ENCODE measurements at places on chromosomes 2 and 18.

GRCh38 chr18:9673296-9674251 lies 34.5 kb upstream of the RAB31 start:
- no peak for DNase-seq

- no peak for DNase-seq
Measured at GRCh38 chr2:208274748-208275147, 8.7 kb downstream of the PIKFYVE start.

GRCh38 chr2:113124984-113125855 lies 2.2 kb upstream of the IL1RN start:
- no peak for DNase-seq

- DNase-seq: no peak
Measured at GRCh38 chr2:18176679-18177215, 298.3 kb downstream of the KCNS3 start.

DNA sequence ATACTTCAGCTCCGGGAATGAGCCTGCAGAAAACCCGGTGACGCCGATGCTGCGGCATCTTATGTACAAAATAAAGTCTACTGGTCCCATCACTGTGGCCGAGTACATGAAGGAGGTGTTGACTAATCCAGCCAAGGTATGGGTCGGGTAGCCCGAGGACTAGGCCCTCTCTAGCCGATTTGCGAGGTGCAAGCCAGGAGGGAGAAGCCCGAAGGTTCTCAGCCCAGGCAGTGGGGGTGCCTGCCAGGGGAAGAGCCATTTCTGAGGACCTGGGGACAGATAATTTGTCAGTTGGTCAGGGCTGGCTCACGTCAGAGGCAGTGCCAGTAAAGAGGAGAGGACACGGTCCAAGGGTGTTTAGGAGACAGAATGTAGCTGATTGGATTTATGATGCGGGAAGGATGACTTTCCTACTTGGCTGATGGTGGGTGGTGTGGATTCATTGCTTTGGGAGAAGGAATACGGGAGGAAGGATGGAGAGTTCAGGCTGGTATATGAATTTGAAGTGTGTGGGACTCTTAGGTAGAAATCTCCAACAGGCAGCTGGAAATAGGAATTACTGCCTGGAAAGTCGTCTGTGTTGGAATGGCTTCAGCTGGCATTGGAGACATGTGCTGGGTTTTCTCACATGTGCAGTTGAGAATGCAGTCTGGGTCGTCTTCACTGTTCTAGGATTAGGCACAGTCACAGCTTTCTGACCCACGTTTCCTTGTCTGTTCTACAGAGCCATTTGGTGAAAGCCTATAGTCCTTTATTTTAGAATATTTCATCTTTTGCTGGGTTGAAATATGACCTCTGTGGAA lies 874 bp downstream of the NDUFAF7 start:
- DNase-seq: no peak

GRCh38 chr2:885230-886071 lies 65.2 kb upstream of the SNTG2 start:
- no peak for DNase-seq

GRCh38 chr2:47074691-47075090 lies 80.4 kb downstream of the STPG4 start:
- no peak for DNase-seq

DNA sequence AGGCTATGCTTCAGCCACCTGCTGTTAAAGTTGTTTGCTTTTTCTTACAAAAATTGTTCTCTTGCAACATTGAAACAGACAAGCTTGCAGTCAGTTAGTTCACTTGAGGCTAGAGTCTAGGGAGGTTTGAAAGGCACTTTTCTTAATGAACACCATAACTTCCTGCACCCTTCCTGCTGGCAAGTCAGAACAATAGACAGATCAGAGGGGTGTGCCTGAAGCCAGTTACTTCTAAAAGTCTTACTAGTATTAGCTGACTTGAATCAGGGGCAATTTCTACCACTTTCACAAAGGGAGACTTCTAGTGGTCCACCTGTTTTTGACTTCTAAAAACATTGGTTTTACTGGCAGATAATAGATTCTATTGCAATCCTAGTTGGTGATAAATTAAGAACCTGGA lies 367.4 kb upstream of the CDH20 start:
- no peak for DNase-seq

GRCh38 chr2:188889187-188889586 lies 85.0 kb upstream of the COL3A1 start:
- DNase-seq: no peak

GRCh38 chr2:163039266-163039665 lies 200.7 kb upstream of the KCNH7 start:
- DNase-seq: no peak

DNA sequence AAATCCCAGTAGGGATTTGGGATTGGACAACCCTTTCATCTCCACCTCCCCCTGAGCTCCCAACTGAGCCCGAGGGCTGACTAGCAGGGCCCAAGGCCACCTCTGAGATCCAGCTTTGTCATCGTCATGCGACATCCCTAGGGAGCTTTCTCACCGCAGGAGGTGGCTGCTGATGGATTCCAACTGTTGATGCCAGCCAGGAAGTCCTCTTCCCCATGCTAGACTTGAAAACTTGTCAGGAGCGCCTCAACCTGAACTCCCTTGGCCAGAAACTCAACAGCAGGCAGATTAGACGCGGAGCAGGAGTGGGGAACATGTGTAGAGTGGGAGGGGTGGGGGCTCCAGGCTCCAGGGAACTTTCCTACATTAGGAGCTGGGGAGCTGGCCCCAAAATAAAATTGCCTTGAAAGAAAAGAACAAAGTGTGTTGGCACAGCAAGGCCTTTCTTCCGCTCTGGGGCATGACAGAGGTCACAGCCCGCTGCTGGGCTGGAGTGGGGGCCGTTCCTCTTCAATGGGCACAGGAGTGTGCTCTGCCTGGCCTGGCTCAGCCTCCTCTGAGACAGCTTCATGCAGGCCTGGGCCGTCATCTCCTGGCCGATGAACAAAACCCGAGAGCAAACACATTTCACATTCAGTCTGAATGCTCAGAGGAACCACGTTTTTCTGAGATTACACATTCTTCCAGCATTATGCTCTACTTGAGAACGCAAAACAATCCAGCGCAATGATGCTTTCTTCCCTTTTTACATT lies 34.5 kb downstream of the EMILIN2 start:
- no peak for DNase-seq

DNA sequence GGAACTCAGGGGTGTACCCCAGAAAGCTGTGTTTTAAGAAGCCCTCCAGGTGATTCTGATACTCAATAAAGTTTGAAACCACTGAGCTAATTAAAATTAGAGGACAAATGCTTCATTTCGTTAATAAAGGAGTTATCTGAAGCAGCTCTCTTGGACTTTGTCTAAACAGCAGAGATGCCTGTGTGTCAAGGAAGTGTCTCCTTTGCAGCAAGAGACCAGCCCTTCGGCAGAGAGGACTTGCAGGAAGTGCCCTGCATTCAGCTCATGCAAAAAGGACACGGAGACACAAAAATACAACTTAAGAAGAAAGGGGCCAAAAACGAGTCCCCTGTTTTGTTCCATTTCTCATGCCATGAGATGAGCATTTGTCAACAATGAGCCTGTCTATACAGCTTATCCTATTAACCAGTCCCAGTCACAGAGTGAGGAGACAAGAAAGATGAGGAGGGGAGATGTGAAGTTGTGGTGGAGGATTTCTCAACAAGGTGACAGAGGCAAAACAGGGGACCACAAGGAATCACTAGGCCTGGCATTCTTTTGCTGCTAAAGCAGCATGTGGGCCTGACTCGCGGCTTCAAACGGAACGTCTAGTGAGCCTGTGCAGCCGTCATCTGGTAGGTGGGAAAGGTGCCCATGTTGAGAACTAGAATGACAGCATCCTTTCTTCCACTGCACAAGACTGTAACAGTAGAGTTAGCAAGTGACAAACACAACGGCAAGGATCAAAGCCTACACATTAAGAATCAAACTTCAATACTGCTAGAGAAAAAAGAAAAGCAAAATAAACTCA lies 152.3 kb downstream of the ANTXR1 start:
- no peak for DNase-seq

DNA sequence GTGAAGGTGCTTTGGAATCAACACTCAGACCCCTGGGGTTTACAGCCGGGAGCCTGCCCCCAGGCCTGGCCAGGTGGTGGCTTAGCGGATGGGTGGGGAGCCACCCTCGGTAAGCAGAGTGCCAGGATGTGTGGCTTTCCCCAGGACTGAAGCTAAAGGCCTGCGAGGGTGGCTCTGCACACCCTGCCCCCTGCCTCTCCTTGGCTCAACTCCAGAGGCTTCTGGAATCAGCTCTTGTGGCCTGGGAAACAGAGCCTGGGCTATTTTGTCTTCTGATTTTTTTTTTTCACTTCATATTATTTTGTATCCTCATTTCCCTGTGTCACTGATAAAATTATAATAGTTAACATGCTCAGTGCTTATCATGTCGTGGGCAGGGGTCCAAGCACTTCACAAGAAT lies 79.8 kb downstream of the RHOB start:
- DNase-seq: no peak

DNA sequence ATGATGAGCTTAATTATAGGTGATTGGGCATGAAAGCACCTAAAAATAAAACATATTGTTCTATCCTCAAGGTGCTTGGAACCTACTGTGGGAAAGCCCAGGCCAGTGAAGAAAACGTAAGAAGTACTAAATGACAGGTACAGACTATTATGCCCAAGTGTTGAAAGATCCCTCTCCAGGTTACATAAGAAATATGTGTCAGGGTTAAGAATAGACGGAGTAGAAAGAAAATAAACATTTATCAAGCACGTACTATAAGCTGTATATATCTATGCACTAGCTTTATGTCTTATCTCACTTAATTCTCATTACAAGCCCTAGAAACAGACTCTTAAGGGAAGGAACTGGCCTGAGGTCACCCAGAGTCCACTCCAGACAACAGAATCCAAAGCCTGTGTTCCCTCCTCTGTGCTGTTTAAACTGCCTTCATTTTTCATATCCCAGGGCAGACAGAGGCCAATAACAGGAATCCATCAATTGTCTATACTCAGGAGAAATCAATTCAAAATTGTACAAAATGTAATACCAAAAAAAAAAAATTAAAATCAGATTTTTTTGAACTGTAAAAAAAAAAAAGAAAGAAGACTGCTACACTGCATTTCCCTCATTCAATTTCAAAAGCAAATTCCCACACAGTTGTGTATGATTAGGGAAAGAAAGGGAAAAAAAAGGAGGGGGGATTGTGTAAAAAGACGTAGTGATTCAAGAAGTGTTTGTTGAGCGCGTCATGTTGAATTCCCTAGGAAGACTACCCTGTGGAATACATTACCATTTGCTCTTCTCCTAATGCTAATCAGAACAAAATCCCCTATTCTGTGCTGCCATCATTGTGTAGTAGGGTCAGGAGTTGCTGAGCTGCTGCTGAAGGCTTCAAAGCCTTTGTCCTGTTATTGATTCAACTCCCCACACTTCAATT lies 156.3 kb downstream of the IRS1 start:
- no peak for DNase-seq

DNA sequence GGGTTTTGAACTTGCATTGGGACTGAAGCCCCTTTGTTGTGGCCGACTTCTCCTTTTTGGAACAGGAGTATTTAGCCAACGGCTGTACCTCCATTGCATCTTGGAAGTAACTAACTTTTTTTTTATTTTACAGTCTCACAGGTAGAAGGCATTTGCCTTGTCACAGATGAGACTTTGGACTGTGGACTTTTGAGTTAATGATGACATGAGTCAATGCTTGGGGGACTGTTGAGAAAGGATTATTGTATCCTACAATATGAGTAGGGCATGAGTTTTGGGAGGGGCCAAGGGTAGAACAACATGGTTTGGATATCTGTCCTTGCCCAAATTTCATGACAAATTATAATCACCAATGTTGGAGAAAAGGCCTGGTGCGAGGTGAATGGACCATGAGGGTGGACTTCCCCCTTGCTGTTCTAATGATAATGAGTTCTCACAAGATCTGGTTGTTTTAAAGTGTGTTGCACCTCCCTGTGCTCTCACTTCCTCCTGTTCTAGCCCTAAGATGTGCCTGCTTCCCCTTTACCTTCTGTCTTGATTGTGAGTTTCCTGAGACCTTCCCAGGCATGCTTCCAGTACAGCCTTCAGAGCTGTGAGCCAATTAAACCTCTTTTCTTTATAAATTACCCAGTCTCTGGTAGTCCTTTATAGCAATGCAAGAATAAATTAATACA lies 1269.4 kb upstream of the CHAC2 start:
- DNase-seq: no peak

- no peak for DNase-seq
Measured at GRCh38 chr2:66919286-66919685, 477.8 kb upstream of the ETAA1 start.

GRCh38 chr18:63079114-63079513 lies 240.5 kb downstream of the BCL2 start:
- DNase-seq: no peak

DNA sequence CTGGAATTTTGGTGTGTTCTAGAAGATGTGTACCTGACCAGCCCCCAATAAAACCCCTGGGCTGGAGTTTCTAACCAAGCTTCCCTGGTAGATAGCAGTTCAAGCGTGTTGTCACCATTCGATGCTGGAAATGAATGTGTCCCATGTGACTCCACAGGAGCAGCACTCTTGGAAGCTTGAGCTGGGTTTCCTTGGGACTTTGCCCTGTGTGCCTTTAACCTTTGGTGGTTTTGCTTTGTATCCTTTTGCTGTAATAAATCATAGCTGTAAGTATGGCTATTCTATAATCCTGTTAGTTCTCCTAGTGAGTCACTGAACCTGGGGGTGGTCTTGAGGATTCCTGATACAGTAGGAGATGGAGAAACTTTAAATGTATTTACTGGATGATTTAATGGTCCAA lies 65.2 kb downstream of the KLHL14 start:
- no peak for DNase-seq

DNA sequence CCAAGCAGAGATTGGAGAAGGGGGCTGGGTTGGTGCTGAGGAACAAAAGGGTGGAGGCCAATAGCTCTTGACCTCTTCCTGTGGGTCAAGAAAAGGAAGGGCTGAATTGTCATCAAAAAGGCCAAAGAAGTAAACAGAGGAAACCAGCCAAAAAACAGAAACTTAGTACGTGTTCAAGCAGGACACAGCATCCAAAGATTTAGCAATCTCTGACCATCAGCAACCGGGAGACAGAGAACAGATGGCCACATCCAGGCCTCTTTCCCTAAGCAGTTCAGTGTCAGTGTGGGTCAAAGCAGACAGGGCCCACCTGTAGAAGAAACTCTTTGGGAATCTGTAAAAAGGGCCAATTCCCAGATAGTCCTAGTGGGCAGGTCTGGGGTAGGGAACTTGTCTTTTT lies 2.9 kb downstream of the DNPEP start:
- no peak for DNase-seq

- no peak for DNase-seq
Measured at GRCh38 chr18:47986620-47987387, 56.3 kb upstream of the SMAD2 start.

GRCh38 chr18:3623769-3624545 lies 174.0 kb downstream of the TGIF1 start:
- no peak for DNase-seq

DNA sequence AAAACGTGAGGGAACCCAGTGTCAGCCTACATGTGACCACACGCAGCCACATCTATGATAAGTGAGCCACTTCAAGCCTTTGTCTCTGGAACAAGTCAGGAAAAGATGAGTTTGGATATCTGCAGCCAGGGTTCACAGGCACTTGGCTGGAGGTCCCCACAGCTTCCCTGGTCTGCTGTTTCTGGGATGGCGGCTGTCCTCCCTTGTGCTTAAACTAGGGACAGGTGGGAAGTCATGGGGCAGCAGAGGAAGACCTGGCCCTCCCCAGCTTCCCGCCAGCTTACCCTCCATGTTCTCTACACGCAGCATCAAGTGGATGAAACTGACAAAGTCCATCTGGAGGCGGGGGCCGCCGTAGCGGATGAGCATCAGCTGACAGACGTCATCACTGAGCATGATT lies 38.5 kb upstream of the GALNT14 start:
- no peak for DNase-seq

- no peak for DNase-seq
Measured at GRCh38 chr18:41753826-41754225, 201.2 kb upstream of the PIK3C3 start.

- no peak for DNase-seq
Measured at GRCh38 chr2:184049566-184049965, 548.8 kb upstream of the ZNF804A start.

Measured in activated CD8-positive, alpha-beta memory T cell treated with anti-CD3 and anti-CD28 coated beads for 48 hours (primary cell).